ENCODE measurements at places on chromosomes 7 and 10.

DNA sequence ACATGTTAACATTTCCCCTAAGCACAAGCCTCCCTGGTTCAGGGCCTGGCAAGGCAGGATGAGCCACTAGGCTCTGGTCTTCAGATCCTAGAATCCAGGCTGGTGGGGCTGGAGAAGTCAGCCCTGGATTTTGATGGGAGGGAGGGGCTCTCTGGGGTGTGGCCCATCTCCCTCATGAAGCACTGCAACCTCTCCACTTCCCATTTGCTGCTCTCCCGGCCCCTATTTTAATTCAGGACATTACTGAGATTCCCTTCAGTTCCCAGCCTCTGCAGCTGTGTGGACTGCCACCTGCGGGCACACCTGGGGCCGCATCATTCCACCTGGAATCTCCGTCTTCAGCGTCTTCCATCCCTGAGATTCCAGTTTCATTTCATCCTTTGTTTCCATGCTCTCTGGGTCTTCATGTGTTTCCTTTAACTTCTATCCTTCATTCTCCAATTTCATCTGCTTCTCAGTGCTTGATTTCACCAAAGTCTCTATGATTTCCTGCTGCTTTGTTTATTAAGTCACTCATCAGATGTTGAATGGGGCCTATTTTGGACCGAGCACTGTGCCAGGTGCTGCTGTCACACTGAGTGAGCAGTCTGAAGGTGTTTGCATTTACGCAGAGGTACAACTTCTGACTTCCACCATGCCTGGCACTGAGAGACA lies 253.6 kb downstream of the WDR37 start:
- no peak for DNase-seq

GRCh38 chr7:120547605-120548004 lies 274.6 kb downstream of the KCND2 start:
- DNase-seq = no peak

DNA sequence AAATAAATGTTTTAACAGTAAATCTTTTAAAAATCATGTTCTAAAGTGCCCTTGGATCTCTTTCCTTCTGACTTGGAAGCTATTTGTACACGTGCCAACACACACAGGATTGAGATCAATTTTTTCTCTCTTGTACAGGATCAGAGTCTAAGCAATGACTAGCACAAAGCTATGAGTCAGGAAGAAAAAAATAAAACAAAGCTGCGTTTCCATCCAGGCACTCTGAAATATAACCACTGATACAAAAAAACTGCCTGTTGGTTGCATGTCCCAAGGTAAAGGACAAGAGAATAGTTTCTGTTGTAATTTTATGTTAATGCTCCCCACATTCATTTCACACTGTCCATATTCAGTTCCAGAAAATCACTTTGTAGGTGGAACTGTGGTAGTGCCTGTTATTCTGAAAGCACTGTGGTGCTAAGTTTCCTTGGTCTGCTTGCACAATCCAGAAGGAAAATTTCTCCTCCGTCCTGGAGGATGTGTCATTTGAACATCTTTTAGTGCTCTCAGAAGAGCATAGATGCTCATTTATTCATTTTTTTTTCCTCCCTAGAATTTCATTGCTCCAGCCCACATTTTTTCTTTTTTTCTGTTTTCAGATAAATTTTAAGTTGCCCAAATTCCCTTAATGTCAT lies 113.4 kb downstream of the PLXDC2 start:
- no peak for DNase-seq

GRCh38 chr10:52744057-52744805 lies 28.4 kb downstream of the MBL2 start:
- no peak for DNase-seq

DNA sequence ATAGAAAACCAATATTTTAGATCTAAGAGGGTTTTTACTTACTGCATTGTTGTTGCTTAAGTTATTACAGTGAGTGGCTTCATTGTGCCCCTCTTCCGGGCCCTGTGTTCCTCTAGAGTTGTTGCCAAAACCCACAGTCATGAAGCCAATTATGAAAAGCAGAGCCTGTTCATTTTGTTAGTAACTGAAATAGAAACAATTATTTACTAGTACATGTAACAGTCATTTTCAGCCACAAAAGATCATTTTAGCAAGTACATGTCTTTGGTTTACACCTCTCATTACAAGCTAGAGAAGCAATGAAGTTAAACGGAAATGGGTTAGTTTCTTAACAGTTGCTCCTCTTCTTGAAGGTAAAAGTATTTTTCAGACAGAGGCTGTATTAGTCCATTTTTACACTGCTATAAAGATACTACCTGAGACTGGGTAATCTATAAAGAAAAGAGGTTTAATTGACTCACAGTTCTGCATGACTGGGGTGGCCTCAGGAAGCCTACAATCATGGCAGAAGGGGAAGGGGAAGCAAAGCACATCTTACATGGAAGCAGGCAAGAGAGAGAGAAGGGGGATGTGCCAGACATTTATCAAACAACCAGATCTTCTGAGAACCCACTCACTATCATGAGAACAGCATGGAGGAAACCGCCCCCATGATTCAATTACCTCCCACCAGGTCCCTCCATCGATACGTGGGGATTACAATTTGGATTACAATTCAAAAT lies 380.5 kb downstream of the SFMBT2 start:
- no peak for DNase-seq

DNA sequence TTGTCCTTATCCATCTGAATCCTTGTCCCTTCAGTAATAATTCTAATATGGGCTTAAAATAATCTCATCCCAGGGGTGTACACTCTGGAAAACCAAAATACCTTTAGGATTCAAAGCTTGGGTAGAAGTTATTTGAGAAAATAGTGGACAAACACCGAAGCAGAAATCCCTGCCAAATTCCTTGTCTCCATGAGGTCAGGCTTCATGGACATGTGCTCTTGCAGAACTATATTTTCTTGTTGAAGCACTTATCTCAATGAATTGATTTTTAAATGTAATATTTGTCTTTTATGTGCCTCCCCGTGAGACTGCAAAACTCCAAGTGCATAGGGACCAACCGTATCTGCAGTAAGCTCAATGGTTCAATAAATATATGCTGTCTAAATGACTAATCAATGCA lies 1153.3 kb upstream of the AUTS2 start:
- no peak for DNase-seq

DNA sequence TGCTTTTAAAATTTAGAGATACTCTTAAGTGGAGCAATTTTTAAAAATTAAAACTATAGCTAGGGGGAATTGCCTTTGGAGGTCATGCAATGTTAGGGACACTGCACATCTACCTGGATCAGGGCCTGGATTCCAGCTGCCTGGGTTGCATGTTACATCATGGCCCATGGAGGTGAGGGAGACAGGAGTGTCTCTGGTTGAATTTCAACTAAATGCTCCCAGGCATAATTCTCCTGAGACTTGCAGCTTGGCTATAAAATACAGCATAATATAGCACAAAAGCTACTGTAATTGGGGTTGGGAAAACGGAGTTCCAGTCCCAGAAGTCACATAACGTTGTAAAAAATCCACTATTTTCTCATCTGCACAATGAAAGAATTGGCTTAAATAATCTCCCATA lies 782.5 kb downstream of the LRMDA start:
- no peak for DNase-seq

DNA sequence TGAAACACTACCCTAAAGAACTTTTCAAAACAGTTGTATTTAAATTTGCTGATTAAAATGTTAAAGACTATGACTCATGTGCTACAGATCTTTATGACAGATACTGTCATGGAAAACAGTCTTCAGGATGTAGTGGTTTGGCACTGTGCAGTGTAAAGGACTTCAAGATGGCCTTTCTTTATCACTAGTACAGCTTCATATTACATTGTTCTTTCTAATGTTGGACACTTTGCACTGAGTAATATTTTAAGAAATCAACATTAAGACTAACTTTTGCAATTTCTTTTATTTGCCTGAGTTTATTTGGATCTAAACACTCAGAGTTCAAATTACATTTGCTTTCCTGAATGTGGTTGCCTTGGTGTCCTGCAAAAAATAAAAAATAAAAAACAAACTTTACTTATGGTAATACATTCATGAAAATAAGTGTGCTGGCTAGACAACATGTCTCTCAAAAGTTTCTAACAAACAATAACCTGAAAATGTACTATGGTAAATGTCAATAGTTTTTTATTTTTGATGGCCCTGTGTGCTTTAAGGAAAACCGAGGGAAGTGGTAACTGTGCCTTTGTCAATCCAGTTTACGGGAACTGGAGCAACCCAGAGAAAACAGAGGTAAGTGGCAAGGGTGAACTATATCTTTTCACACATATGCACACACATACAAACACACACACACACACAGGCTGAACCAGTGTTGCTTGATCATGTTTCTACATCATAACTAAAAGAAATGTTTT lies 85.9 kb upstream of the PLXDC2 start:
- no peak for DNase-seq

GRCh38 chr10:82922046-82922445 lies 1047.1 kb downstream of the NRG3 start:
- no peak for DNase-seq

DNA sequence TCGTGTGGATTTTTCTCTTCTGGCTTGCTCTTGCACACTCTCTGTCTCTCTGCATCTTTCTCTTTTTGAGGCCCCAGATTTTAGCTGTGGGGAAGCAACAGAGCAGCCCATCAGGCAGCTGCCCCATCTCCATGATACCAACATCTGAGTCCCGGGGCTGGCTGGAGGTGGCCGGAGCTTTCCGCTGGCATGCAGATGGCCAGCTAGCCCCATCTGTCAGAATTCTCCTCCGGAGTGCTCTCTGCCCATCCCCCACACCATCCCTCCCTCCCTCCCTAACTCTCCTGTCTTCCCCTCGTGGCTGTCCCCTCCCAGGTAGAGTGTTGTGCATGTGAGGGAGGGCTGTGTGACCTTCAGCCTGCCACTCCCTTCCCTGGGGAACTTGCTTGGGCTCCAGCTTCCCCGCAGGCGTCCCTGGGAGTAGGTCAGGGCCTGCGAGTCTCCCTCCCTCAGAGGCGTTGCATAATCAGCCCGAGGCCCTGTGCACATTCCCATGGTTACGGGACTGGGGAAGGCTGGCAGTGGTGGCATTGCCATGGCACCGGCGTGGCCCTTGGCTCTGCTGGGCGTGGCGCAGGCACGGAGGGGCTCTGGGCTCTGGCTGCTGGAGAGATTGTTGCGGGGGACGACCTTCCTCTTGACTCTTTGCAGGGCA lies 24.7 kb downstream of the GHRHR start:
- no peak for DNase-seq

- no peak for DNase-seq
Measured at GRCh38 chr7:11923376-11923930, 91.5 kb upstream of the THSD7A start.

DNA sequence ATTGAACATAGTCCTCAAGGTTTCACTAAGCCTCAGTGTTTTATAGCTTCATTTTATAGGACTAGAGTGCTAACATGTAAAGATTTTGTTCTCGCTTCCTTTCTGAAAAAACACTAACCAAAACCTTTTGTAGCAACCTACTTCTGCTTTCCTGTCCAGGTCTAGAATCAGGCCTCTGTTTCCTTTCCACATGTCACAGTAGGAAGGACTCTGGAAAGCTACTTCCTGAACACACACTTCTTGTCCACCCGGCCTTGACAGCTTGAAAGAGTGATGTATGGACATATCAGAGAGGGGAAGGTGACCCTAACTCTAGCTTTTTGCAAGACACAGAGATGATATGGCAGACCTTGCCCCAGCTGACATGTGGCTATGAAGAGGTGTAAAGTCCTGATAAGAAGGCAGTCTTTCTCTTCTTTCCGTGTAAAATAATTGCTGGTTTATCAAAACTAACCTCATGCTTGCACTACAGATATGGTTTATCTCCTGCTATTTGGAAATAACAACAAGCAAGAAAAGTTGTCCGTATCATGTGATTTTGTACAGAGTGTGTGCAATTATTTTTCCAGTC lies 175.4 kb downstream of the SKAP2 start:
- DNase-seq = no peak

DNA sequence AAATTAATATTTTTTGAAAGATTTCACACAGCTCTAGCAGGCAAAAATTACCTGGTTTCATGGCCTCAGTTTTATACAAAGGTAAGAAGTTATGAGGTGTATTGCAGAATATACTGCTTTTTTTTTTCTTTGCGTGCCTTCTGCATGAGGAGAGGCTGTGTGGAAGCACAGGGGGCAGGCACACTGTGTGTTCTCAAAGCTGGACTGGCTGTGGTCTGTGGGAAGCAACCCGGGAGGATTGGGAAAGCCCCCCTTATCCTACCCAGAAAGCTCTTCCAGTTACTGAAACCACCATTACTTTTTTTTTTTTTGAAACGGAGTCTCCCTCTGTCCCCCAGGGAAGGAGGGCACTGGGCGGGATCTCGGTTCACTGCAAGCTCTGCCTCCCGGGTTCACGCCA lies 25.0 kb downstream of the ADARB2 start:
- no peak for DNase-seq
